ENCODE measurements at places on chromosomes 16 and 17.

DNA sequence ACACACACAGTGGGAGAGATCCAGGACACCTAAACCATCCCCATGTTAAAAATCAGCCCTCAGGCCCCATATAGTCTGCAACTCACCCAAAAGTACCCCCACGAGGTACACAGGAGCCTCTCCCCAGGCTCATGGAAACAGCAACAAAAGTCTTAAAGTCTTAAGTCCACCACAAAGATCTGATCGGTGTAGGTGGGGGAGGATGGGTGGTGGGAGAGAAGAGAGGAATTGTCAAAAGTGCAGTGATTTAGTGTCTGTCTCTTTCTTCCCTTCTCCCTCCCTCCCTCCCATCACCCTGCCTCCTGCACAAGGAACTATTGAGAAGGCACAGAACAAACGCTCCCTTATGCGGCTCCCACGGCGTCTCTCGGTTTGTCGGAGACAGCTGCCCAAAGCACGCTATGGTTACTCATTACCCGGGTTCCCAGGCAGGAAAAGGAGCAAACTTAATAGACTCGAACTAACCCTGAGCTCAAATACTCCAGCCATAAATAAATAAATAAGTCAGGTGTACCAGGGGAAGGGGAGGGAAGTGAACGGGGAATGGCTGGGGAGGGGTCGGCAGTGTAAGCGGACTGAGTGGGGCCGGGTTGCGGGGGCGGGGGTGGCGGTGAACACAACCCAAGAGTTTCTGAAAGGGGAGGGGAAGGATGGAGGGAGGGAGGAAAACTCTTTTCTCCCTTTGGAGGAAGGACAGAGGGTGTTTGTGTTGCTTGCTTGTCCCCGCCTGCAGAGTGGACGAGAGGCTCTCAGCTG, 477.4 kb downstream of the SLC39A11 start:
- no peak for DNase-seq

GRCh38 chr17:45146890-45147580, 1.2 kb upstream of the HEXIM1 start:
- DNase-seq = peak; percentile 67

- no peak for DNase-seq
Observed at GRCh38 chr17:1532836-1533602, 16.6 kb upstream of the INPP5K start.

GRCh38 chr17:50289991-50290702, 15.9 kb downstream of the TMEM92 start:
- DNase-seq = peak; percentile 99

DNA sequence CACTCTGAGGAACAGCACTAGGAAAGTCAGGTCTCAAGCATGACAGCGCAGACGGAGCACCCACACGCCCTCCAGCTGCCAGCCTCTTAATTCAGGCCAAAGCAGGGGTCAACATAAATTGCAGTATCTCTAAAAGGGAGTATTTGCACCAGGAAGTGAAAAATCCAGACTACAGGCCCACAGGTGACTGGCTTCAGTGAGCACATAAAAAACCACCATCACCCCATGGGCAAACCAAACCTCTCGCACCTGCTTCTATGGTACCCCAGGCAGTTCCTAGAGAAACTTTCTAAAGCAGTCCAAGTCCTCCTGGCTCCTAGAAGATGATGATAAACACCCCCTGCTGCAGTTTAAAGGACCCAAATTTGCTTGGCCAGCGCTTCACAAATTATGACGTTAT, 129.8 kb downstream of the ZNF423 start:
- DNase-seq = no peak

- DNase-seq = peak; percentile 17
Observed at GRCh38 chr17:1109606-1110540, 69.9 kb downstream of the ABR start.

- DNase-seq = no peak
Observed at GRCh38 chr17:45775576-45776011, 8.5 kb upstream of the CRHR1 start.

DNA sequence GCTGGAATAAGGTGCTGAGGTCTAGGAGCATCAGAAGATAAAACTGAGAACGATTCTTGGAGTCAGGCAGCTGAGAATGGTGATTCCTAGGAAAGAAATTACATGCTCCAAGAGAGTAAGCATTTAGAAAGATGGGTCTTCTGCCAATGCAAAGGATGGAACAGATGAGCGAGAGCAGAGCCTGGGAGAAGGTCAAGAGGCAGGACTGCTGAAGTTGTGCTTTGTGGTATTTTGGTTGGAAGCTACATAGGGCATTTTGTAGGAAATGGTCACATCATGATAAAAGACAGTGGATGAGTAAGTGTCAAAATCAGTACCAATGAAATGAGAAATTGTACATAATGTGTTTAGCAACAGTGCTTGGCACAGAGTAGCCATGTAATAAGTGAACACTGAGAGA, 1.4 kb upstream of the CRYM start:
- no peak for DNase-seq

GRCh38 chr17:65987988-65988387, 203.9 kb downstream of the CEP112 start:
- DNase-seq = peak; percentile 36

- no peak for DNase-seq
Observed at GRCh38 chr16:30004424-30004776, 6.4 kb downstream of the DOC2A start.

DNA sequence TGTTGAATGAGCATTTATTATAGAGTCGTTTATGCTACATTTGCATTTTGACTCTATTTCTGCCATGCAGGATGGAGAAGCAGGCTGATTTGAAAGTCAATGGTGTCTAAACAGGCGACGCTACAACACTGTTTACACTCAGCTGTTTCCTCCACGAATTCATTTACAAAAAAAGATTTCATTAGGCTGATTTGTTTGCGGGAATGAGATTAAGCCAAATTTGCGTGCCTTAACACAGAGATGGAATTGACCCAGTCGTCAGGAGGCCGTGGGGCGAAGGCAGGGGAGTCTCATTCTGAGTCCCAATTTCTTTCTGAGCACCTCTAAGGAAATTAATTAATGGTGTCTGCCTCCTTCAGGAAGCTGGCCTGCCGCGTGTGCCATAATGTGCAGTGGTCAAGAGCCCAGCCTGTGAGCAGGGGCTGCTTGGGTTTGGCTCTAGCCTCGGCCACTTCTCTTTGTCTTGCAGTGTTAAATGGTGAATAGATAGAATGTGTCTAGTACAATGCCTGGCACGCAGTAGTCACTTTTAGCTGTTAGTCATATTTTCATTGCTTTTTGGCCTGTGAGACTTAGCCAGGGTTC, 88.6 kb upstream of the NKD1 start:
- no peak for DNase-seq

DNA sequence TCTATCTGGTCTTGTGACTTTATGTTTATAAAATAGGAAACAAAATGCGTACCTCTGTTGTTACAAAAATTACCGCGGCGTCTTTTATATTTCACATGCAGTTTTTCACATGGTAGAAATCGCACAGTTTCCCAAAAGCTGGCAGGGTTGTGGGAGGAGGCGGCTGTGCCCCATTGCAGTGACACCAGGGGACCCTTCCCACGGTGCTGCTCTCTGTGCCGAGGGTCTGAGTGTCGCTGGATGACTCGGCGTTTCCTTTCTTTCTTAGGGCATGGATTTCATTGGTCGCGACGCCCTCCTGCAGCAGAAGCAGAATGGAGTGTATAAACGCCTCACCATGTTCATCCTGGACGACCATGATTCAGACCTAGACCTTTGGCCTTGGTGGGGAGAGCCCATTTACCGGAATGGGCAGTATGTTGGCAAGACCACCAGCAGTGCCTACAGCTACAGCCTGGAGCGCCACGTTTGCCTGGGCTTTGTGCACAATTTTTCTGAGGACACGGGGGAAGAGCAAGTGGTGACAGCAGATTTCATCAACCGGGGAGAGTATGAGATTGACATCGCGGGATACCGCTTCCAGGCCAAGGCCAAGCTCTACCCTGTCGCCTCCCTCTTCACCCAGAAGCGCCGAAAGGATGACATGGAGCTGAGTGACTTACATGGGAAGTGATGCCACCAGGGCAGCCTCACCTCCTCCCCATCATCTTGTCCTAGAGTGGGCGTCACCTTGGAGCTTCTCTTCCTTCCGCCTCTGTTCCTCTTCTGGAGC, 17.2 kb upstream of the CLEC18C start:
- no peak for DNase-seq

Measured in HCEC 1CT (cell line).